ENCODE measurements at places on chromosomes 1 and 21.

- no peak for DNase-seq
Measured at GRCh38 chr1:201764166-201764565, 64.8 kb upstream of the IPO9 start.

GRCh38 chr1:204288021-204288588 is 71.6 kb downstream of the PLEKHA6 start:
- no peak for DNase-seq

- DNase-seq = no peak
Measured at GRCh38 chr1:39835935-39836594, 47.2 kb downstream of the TRIT1 start.

DNA sequence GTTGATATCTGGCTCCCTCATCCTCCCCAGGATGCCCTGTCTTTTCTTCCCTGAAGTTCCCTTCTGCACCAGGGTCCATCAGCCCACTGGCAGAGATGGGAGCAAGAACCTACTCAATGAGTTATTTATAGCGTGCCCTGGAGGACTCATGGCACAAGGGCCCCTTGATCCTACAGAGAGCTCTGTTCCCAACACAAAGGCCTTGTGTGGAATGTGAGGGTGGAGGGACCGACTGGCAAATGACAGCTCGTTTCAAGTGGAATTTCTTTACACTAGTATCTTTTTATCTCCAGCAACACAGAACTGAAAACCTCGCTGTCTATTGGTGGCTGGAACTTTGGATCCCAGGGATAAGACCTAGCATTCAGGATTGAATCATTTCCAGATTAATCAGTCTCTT is 22.4 kb downstream of the CHI3L2 start:
- DNase-seq = no peak

Measured in T-helper 2 cell (primary cell).